HEK293T (cell line): ENCODE measurements at places on chromosomes 6 and 20.

- DNase-seq = peak; percentile 71
These were observed 11.8 kb upstream of the GSTA1 start for GRCh38 chr6:52815167-52816092.

DNA sequence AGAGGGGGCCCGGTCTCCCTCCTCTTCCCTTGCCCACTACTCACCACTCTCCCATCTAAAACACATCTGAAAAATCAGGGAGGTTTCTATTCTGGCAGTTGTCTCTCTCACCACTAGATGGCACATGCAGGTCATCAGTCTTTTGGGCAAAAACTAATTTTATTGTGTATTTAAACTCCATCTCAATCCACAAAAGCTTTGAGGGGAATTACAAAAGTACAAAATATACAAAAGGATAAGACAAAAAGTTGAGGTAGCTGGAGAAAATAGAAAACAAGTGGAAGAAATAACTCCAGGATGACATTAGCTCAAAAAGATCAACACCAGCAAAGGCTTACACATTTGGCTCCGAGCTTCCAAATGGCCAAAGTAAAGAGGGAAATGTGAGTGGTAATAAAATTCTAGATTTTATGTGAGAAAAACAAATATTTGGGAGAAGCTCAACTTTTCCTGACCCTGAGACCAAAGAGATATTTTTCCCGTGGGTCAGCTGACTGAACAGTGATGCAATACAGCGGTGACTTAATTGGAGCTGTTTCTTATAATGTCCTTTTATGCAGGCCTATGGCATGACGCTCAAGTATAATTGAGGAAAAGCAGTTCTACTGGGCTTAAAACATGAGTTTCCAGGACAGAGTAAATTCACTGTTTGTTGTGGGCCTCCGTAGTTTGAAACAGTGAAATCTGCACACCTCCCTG is 79.8 kb upstream of the CHD6 start:
- DNase-seq = peak; percentile 40

DNA sequence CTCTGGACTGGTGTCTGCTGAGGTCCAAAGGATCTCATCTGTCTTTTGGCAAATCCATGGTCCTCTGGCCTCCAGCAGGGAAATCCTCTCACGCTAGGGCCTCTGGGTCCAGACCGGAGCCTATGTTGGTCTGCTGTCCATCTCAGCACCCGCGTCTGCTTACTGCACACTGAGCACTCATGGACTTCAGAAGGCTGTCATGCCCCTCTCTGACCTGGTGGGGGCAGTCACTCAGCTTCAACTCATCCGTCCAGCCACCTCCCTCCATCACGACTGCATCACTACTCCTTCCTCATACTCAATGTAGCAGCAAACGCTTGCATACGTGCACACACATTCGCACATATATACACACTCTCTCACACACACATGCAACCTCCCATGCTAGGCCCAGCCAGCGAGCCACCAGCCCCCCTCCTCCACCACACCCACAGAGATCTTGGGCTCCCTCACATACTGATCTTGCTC is 33.3 kb downstream of the GABRR2 start:
- peak; percentile 86 for DNase-seq

DNA sequence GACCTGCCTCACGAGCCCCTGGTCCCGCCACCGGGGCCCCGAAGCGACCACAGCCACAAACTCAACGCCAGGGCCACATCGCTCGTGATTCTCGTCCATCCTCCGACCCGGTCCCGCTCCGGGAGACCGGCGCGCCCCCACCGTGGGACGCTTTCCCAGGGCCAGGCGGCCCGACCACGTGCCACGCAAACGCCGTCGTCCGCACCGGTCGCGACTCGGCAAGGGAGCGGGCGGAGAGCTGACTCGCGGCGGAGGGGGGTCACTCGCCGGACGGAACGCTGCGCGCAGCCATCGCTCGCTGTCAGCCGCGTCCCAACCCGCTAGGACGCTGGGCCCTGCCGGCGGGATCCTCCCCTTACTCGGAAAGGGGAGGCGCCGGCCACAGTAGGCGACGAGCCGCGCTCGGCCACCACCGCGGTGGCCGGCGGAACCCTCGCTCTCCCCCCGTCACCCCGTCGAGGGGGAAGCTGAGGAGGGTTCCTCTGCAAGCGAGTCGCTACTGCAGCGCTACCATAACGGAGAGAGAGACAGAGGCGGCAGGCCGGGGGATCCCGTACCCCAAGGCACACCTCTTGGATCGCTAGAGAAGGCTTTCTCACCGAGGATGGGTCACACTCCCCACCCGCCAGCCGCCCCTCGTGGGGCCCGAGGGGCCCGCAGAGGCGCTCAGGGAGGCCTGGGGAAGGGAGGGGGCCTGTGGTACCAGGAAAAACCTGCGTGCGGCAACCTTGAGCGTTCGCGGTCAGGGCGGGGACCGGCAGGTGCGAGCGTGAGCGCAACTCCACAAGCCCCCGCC is 511.8 kb upstream of the ZNF337 start:
- peak; percentile 4 for DNase-seq

DNA sequence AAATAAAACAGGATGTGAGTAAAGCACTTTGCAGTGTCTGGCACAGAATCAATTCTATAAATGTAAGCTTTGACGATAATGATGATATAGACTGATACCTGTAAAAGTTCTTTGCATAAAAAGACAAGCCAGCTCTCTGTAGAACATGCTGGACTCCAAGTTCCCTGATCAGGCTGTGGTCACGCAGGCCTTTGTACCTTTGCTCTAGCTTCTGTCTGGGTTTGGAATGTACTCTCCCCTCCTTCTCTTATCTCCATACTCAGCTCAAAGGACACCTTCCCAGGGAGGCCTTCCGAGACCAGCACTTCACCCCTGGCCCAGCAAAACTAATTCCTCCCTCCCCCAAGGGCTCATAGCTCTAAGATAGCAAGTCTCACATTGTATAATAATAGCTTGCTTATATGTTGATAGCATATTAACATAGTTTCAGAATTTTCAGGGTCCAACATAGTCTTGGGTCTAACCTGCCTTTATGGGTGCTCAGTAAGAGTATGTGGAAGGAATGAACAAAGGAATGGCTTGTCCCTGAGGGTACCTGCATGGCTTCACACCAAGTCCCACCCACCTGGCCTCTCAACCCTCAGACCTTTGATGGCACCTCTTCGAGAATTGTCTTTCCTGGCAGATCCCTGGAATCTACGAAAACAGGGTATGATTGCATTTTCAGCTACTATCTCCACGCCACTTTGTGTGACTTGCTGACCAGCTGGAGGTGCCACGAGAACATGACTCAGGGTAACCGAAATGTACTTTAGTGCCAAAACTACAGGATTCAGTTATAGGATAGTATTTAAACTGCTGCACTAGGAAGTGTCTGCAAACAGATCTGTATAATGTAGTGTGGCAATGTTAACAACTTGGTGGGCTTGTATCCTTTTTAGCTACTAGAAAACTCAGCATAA is 41.7 kb upstream of the PIM1 start:
- DNase-seq = no peak

DNA sequence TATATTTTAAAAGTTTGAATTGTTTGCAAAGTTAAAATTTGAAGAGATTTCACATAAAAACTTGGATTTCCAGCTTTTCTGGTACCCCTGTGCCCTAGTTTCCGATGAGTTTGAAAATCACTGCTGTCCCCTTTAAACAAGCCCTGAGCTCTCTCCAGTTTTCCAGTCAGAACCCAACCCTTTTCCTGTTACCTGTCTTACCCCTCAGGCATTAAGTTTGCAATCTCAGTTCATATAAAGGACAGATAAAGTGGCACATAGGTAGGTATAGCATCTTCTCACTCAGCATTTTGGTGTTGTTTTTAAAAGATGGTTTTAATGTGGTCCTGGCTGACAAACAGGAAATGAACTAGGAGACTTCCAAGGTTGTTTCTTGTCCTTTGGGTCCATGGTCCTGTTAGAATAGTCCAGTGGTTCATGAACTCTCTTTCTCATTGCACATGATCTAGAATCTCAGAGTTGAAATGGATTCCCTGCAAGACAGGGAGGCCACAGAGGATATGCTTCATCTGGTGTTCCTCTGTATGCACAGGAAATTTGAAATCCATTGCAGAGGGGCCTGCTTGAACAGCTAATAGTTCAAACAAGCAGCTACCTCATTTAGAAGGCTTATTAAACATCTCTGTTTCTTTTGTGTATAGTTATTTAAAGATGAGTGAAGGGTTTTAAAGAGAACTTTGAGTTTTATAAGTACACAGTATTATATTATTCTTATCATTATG is 82.7 kb downstream of the JAG1 start:
- DNase-seq = no peak

DNA sequence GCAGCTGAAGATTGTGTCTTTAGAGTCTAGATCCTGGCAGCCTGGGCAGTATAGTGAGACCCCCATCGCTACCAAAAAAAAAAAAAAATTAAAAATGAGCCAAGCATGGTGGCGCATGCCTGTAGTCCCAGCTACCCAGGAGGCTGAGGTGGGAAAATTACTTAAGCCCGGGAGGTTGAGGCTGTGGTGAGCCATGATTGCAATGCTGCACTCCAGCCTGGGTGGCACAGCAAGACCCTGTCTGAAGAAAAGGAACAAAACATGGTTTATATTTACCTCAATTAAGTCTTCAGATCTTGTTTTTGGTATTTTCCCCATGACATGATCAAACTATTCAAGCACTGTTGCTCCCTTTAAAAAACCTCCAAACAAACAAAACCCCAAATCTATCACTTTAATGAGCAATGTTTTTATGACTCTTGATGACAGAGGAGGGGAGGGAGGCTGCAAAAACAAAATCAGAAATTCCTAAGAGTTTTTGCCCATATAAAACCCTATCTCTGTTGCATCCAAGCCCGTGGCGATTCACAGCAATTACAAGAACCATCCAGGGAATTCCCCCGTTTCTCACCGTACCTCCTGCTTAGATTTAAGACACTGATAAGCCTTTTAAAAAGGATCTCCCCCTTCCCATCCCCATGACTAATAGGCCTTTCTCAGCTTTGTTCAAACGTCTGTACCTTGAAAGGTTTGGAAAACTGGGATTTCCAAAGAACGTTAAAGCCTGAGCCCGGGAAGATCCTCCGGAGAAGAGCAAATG is 259.9 kb downstream of the BMP7 start:
- no peak for DNase-seq

- peak; percentile 55 for DNase-seq
These were observed 1.4 kb downstream of the GFOD1 start for GRCh38 chr6:13485923-13486562.

- no peak for DNase-seq
These were observed 167.3 kb downstream of the BCAS1 start for GRCh38 chr20:53902968-53903651.

DNA sequence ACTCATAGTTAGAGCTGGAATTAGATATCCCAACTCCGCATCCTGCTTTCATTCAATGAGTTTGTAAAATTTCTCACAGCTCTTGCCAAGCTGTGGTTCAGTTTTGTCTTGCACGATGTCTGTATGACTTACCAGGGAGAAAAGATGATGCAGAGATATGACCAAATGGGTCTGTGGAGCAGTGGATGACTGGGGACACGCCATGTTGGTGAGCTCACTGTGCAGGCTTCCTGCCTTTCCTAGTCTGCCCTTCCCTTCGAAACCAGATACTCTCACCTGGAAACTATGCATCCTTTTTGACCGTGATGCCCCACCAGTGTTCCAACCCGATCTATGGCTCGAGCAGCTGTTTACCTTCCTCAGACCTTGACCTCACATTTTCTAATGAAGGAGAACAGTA is 262.7 kb upstream of the BMP2 start:
- DNase-seq = no peak

DNA sequence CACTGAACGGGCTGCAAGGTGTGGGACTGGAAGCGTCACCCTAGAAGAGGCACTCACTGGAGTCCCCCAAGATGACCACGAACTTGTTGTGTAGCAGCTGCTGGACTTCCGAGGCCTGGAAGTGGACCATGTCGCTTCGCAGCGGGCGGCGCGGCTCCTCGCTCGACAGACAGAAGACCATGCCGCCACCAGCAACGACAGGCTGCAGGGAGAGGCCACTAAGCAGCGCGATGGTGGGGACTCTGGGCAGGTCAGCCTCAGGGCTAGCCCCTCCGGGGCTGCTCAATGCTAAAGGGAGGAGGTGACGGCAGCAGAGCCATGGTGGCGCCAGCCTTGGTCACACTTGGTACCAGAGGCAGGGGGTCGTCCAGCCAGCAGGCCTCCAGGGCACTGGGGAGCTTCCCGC is 720 bp downstream of the PCED1A start:
- DNase-seq = no peak

DNA sequence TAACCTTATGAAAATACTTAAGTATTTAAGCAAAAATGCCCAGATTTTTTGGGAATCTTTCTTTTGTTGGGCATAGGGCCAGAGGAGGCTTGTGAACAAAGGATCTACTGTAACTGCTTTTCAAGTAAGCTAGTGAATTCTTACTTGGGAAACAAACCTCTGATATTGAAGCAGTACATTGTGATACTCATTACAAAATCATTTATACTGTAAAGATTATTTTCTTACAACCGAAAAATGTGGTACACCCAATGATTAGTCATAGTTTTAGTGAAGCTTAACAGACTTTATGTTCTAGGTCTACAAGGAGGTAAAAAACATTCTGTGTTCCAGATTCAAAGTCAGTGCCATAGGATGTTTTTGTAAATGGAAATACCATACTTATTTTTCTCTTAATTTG is 272.9 kb upstream of the KCNQ5 start:
- DNase-seq = no peak

DNA sequence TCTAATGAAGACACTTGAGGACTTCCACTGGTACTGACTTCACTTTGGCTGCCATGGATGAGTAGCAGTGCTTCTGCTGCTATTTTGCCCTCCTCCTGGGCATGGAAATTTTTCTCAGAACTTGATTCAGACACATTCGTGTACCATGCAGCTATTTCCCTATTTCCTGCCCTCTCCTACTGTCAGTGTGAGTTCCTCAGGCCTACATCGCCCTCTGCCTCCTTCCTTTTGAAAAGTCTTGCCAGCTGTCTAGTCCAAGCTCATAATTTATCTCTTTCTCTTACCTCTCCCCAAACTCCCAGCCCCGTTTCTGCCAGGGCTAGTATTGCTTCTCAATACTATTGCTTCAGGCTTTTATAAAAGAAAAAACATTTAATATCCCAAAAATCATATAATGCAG is 470.2 kb downstream of the ADGRB3 start:
- no peak for DNase-seq

DNA sequence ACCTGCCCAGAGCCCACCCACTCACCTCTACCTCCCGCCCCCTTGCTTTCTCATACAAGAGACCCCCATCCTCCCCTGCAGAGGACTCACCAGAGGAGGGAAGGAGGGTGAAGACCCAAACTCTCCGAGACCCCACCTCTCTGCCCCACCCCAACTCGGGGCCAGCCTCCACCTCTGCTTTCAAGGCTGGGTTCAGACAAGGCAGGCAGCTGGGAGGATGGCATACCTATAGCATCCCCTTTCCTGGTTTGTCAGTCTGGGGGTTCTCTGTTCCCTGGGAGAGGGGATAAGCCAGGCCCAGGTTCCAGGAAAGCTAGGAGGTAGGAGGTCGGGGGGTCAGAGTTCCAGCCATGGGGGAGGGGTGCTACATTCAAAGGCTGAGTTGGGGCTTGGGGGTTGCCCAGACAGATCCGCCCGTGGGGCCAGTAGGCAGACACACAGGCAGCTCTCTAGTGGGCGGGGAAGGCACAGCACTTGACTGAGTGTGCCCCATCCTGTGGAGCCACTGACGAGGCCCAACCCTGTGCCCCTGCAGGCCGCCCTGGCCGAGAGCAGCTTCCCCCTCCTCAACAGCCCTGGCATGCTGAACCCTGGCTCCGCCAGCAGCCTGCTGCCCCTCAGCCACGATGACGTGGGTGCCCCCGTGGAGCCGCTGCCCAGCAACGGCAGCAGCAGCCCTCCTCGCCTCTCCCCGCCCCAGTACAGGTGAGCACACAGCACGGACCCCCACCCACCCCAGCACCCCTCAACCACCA is 40.8 kb upstream of the MDFI start:
- no peak for DNase-seq

- DNase-seq = no peak
These were observed 247.5 kb downstream of the TMEM242 start for GRCh38 chr6:157075549-157076450.
